Stimulated activated effector memory CD8-positive, alpha-beta T cell treated with anti-CD3 and anti-CD28 coated beads, Interleukin-12 subunit alpha, Interleukin-12 subunit beta, amount 100 ng/mL, for 72 hours (primary cell): ENCODE measurements at places on chromosomes 12 and 14.
A peak's percentile ranks its signal among the peaks of the same experiment; 100 is the strongest.

- DNase-seq = no peak
These were observed 7.6 kb downstream of the BDKRB1 start for GRCh38 chr14:96263347-96264199.

DNA sequence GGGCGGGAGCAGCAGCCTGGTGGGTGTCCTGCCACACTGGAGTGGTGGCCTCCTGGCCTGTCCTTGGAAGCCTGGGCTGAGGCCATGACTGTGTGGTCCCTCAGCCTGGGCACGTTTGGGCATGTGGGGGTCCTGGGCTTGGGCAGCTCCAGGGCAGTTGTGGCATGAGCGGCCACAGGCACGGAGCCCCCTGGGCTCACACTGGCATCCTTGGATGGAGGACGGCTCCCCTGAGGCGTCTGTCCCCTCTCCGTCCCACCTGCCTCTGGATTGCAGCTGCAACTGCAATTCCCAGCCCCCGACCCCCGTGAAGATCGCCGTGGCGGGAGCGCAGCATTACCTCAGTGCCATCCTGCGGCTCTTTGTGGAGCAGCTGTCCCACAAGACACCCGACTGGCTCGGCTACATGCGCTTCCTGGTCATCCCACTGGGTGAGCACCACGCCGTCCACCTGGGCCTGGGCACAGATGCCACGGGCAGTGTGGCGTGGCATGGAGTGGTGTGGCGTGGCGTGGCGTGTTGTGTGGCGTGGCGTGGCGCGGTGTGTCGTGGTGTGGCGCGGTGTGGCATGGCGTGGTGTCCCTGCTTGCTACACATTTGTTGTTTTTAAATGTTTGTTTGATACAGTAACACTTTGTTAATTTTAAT is 15.1 kb upstream of the TEX22 start:
- no peak for DNase-seq

DNA sequence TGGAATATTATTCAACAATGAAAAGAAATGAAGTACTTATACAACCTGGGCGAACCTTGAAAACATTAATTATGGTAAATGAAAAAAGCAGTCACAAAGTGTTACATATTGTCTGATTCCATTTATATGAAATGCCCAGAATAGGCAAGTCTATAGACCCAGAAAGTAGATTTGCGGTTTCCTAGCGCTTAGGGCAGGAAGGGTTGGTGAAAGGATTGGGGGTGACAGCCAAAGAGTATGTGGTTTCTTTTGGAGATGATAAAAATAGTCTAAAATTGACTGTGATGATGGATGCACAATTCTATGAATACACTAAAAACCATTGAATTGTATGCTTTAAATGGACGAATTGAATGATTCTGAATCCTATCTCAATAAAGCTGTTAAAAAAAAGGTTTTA is 55.8 kb downstream of the RESF1 start:
- no peak for DNase-seq

GRCh38 chr14:101335061-101335661 is 226.1 kb upstream of the DIO3 start:
- DNase-seq = no peak

DNA sequence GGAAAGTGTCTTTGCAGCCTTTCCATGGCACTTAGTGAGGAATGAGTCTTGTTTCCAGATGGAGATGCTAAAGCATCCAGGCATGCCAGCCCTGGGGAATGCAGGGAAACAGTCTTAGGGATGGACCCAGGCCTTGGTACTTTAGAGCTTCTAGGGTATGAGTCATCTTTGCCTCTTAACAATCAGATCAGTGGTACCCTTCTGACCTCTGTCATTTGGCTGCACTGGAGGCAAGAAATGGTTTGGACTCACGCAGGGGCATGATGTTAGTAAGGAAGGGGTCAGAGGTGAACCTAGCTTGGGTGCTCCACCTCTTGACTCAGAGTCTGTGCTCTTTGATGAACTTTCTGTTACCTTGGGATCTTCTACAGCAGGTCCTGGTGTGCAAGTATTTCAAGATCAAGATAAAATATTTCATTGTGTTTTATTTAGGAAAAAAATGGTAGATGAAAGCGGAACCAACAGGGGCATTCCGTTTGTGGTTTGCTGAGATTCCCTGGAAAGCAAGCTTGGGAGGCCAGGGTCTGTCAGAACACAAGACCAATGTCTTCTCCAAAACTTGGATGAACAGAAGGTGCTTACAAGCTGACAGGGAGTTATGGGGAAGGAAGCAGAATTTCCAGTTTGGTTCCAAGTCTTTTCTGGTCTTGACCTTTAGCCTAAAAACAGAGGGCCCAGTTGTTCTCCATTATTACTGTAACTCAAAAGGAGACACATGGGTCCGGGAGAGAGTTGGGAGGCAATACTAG is 216.2 kb downstream of the ZFP36L1 start:
- no peak for DNase-seq

- DNase-seq = no peak
These were observed 866.9 kb downstream of the NRXN3 start for GRCh38 chr14:79037106-79037505.

DNA sequence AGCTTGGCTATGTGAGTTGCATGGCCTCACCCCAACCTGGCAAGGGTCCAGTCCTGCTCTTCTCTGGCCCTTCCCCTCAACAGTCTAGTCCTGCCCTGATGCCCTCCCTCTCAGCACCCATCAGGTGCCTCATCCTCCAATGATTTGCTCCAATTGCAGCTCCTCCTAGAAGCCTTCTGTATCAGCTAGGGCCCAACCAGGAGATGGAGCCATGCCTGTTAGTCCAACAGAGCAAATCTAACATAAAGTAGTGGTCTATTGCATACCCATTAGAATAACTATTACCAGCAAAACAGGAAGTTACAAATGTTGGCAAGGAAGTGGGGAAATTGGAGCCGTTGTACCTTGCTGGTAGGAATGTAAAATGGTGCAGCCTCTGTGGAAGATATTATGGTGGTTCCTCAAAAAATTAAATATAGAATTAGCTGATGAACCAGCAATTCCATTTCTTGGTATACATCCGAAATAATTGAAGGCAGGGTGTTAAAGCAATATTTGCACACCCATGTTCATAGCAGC is 163.5 kb downstream of the VRK1 start:
- DNase-seq = no peak

DNA sequence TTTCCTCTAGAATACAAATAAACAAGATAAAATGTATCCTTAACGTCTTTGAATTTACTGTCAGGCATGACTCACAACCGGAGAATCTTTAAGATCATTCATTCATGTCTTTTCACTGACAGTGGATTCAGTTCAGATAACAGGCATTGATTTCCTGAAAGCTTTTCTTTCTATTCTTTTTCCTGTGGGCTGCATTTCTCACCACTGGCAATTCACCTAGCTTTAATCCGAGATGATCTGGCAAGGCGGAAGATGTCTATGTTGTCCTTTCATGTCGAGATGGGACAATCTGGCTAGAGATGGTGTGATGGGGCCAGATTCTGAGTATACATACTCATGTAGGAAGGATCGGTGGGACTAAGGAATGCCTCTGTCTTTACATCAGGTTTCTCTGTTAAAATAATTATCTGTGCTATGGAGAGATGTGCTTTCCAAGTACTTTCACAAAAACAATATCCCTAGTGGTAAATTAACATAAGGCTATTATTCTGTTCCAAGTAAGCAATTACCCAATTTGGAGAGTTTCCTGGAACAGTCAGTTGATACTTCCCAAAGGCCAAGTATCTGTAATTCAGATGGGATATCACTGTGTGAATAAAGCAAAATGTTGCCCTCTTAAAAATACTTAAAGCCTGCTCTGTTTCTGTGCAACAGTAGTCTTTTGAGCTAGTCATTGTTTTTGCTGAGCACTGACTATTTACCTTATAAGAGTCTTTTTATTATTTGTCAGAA is 17.8 kb downstream of the ACSS3 start:
- DNase-seq = no peak

- no peak for DNase-seq
These were observed 80.0 kb upstream of the STAC3 start for GRCh38 chr12:57330992-57331391.

GRCh38 chr12:56676851-56677580 is 11.1 kb downstream of the PTGES3 start:
- no peak for DNase-seq

GRCh38 chr14:52873065-52873464 is 77.8 kb downstream of the FERMT2 start:
- no peak for DNase-seq

DNA sequence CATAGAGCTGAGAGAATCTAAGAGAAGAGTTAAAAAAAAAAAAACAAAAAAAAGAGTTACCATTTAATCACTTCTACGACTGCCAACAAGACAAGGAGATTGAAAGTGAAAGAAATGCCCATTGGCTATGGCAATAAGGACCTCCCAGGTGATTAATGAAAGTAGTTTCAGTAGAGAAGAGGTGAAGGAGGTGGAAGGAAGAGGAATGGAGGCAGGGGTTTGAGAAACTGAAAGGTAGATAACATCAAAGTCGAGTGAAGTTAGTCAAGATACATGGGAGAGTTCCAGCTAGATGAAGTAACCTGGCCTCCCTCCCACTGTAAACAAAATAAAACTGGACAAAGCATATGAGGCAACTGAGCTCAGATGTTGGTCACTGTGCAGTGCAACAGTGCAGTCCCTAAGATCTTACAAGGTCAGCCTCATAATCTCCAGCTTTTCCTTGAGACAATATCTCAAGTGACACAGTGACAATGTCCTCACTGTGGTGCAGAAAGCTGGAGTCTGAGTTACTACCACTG is 118.0 kb upstream of the CCDC198 start:
- DNase-seq = no peak

DNA sequence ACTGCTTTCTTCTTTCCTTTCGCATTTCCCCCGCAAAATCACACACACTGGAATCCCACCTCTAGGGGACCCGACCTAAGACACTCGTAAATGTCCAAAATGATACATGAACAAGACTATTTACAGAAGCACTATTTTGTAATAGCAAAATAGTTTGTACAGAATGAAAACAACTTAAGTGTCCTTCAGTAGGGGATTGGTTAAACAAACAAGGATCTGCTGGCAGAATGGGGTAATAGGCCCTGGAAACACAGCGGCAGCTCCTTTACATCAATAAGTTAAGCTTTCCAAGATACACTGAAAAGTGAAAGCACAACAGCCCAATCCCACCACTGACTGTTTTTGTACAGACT is 48.8 kb downstream of the LTBP2 start:
- no peak for DNase-seq

DNA sequence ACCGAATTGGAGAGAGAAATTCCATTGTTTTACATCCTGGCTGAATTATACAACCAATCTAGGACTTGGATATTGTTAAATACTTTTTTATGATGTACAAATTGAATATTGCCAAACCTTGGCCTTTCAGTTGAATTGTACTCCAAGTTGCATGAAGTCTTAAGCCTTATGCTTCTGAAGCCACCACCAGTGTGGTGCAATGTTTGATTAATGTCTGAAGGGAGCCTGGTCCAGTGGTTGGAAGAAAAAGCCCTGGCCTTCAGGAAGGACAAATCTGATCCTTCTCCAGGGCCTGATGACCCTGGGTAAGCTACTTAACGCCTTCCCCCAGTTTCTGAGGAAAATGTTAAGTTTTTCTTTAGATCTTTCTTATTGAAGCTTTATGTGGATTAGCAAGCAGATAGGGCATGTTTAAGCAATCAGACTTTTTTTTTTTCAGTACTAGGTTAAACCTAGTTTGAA is 72.0 kb downstream of the PAPOLA start:
- DNase-seq = no peak

DNA sequence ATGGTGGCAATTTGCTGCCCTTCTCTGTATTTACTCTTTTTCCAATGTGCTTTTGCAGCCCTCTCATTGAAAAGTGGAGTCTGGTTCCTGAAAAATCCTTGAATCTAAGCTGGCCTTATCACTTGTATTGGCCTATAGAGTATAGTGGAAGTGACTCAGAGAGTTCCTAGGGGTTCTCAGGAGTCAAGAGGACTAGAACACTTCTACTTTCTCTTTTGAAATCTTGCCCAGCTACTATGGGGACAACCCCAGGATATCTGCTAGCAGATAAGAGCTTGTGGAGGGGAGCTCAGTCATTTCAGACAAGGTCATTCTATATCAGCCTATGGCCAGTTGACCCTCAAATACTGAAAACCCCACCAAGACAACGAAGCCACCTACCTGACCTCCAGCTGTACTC is 26.7 kb upstream of the WSCD2 start:
- no peak for DNase-seq

GRCh38 chr12:111705672-111706071 is 19.8 kb downstream of the ACAD10 start:
- DNase-seq = no peak

- DNase-seq = peak; percentile 70
These were observed 933.8 kb downstream of the TMEM121 start for GRCh38 chr14:106459971-106460730.

GRCh38 chr12:56929780-56930179 is 4.4 kb downstream of the SDR9C7 start:
- DNase-seq = no peak

- DNase-seq = no peak
These were observed 374.2 kb downstream of the NAV3 start for GRCh38 chr12:78204926-78205325.

DNA sequence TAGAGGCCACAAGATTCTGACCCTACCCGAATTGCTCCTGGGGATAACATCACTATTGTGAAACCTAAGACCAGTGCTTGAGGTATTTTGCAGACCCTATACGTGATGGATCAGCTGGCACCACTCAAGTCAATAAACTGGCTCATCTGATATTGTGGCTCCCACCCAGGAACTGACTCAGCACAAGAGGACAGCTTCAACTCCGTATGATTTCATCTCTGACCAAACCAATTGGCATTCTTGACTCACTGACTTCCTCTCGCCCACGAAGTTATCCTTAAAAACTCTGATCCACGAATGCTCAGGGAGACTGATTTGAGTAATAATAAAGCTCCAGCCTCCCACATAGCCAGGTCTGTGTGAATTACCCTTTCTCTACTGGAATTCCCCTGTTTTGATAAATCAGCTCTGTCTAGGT is 1036.1 kb upstream of the TMEM132C start:
- DNase-seq = no peak

GRCh38 chr14:35161231-35161630 is 38.9 kb downstream of the PRORP start:
- DNase-seq = peak; percentile 57

DNA sequence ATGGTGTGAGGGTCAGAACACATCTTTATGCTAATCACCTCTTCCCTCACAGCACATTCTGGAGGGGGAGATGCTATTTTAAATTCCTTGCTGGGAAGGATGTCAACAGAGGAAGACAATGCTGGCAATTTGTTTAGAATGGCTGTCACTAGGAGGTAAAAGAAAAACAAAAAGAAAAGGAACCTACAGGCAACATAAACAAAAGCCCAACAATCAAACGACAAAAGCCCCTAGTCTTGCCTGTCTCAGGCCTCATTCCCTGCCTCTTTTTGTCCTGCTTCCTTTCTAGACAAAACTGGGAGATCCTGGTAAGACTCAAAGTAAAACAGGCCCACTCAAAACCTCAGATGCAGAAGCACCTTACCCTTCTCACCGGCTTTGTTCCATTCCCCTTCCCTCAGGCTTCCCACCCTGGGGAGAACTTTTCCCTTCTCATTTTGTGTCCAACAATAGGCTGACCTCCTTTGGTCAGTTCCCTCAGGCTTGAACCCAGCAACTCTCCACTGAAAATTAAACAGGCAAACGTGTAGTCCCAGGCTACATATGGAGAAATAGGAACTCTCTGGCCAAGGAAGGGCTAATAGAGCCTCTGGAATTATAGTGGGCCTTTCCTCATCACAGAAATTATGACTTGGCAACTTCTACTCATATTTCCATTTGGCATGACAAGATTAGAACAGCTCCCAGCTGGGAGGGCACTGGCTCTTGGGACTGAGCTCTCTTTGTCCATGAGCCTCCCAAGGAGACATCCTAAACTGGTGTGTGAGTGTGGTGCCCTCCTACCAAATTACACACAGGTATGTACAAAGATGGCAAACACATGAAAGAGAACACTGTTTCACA is 193.0 kb downstream of the MON2 start:
- no peak for DNase-seq

- DNase-seq = no peak
These were observed 209.5 kb upstream of the DIO3 start for GRCh38 chr14:101351769-101352168.
